ENCODE measurements at places on chromosomes 16 and 17.

DNA sequence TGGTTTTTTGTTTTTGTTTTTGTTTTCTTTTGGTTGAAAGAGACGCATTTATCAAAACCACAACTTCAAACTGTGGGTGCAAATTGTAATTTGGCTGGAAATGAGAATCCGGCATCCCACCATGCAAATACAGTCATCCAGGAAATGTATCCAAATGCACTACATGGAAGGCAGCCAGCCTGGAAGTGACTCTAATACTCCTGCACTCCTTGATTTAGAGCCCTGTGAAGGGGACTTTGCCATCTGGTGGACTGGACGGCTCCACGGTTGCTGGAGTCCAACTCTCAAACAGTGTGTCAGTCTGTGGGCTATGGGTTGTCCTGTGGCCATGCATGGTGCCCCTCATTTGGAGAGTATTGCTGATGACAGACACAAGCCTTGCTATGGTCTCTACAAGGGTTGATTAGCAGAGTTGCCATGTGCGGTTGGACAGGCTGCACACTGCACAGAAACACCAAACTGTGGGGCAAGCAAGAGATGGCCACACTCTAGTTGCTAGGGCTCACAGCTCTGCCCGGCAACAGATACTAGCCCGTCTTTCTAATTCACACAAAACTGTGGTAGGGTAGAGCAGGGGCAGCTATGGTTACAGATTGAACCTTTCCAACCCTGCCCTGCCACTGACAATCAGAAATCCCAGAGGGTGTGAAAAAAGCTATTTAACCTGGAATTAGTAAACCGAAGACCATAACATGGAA, 62.4 kb downstream of the VAT1L start:
- no peak overlapping the region for H3K4me3 ChIP-seq
- H3K27me3 ChIP-seq, result no peaks in the 10 kb centered on the region
- no peak for DNase-seq
- no peaks in the 10 kb centered on the region for H3K4me1 ChIP-seq

GRCh38 chr16:3949287-3949686, 68.8 kb upstream of the CREBBP start:
- H3K27me3 ChIP-seq, result peaks cover 11% of the 10 kb centered on the region
- peak; percentile 76 for DNase-seq
- no peak overlapping the region for H3K4me3 ChIP-seq
- peaks cover 30% of the 10 kb centered on the region for H3K4me1 ChIP-seq
- H3K36me3 ChIP-seq, result no peaks in the 10 kb centered on the region

DNA sequence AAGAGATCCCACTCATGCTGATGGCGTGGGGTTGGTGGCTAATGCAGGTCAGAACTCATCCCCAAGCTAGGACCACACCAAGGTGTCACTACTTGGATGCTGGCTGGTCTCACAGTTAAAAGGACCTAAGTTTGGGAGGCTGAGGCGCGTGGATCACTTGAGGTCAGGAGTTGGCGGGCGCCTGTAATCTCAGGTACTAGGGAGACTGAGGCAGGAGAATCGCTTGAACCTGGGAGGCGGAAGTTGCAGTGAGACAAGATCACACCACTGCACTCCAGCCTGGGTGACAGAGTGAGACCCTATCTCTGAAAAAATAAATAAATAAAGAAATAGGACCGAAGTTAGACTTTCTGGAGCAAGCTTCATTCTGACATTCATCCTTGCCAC, 6.6 kb upstream of the CDC42EP4 start:
- H3K36me3 ChIP-seq, result no peaks in the 10 kb centered on the region
- H3K4me1 ChIP-seq, result no peaks in the 10 kb centered on the region
- H3K27ac ChIP-seq, result no peak overlapping the region
- no peaks in the 10 kb centered on the region for H3K27me3 ChIP-seq

GRCh38 chr16:80807906-80808305, 3.5 kb upstream of the CDYL2 start:
- H3K27me3 ChIP-seq, result no peaks in the 10 kb centered on the region
- no peaks in the 10 kb centered on the region for H3K36me3 ChIP-seq
- H3K4me1 ChIP-seq, result no peaks in the 10 kb centered on the region
- H3K4me3 ChIP-seq, result no peak overlapping the region
- no peak for DNase-seq

DNA sequence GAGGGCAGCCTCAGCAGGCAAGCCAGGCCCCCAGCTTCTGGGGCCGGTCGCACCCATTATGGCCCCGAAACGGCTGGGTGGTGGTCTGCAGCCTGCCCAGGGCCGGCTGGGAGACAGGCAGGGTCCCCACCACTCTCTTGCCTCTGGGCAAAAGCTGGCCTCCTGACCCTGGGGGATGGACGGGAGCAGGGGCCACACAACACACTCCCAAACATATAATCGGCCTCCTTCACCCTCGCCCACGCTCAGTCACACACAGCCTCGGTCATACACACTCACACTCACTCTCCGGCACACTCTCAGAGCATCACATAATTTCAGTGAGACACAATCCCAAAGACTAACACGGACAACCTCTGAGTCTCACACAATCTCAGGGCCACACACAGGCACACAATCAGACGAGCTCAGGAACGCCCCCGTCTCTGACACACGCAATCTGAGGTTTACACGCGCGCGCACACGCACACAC, 589 bp downstream of the PEMT start:
- H3K4me1 ChIP-seq, result peaks cover 15% of the 10 kb centered on the region
- H3K4me3 ChIP-seq, result peak overlapping the region; percentile 72
- no peak for DNase-seq

DNA sequence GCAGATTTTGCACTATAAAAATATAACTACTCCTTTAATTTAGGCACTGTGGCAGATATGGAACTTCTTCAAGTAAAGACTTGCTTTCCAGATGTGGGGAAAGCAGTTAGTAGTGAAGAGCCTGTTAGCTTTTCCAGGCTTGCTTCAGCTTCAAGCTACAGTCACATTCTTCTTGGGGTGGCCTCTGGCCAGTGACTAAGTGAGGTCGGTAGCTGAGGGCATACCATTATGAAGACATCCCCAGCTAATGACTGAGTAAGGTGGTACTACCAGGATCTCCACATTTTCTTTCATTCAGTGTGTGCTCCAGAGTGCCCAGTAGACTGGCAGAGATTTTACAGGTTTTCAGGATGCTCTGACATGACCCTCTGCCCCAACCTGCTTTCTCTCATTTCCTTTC, 167.1 kb upstream of the KIF2B start:
- H3K4me1 ChIP-seq, result no peaks in the 10 kb centered on the region
- H3K27ac ChIP-seq, result no peak overlapping the region
- no peaks in the 10 kb centered on the region for H3K27me3 ChIP-seq
- DNase-seq, result no peak
- no peak overlapping the region for H3K4me3 ChIP-seq
- no peaks in the 10 kb centered on the region for H3K36me3 ChIP-seq

GRCh38 chr16:3068487-3068886, 3.0 kb downstream of the IL32 start:
- H3K27ac ChIP-seq, result peak overlapping the region; percentile 6
- H3K36me3 ChIP-seq, result no peaks in the 10 kb centered on the region
- no peaks in the 10 kb centered on the region for H3K27me3 ChIP-seq
- peak overlapping the region; percentile 56 for H3K4me3 ChIP-seq

GRCh38 chr17:53133876-53134275, 688.9 kb upstream of the KIF2B start:
- no peak overlapping the region for H3K4me3 ChIP-seq
- H3K27me3 ChIP-seq, result no peaks in the 10 kb centered on the region
- no peaks in the 10 kb centered on the region for H3K4me1 ChIP-seq
- H3K36me3 ChIP-seq, result no peaks in the 10 kb centered on the region

DNA sequence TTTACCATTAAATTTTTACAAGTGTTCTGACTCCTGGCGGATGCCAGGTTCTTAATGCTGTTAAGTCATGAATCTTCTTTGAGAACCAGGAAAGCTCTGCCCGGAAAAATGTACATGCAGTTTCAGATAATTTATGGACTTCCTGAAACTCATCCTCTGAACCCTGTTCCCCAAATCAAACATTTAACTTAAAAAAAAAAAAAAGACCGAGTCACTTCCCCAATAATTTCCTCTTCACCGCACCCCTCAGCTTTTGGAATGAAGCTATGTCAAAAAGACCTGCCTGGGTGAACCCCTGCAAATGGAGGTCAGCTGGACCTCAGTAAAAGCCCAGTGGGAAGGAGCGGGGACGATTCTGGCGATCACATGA, 15.0 kb downstream of the ZNF232 start:
- H3K4me3 ChIP-seq, result peak overlapping the region; percentile 28
- H3K4me1 ChIP-seq, result no peaks in the 10 kb centered on the region
- H3K36me3 ChIP-seq, result peaks cover 23% of the 10 kb centered on the region
- DNase-seq, result no peak
- peak overlapping the region; percentile 33 for H3K27ac ChIP-seq

DNA sequence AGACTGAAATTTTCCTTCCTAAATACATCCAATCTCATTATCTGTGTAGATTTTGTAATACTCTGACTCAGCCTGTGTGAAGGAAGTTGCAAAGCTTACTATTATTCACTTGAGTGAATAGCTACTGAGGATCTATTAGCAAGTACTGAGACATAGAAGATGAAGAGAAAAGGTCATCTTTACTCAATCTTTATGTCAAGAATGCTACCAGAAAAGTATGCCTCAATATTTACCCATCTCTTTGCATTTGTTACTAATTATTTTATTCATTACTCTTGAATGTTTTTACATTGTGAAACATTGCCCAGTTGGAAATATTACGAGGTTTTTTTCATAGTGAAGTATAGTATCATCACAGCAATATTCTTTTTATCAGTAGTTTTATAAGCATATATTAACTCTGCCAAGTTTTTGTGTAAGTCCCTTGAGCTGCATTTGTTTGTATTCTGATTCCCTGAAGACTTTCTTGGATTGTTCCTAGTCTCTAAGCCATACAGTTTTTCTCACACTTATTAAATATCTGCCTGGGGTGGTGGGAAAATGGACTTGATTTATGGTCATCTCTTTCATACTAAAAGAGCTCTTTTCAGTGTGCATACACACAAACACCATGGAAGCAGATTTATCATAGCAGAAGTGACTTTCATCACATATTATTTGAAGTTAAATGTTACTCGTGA, 110.4 kb downstream of the MRTFB start:
- peaks cover 3% of the 10 kb centered on the region for H3K4me1 ChIP-seq
- H3K27ac ChIP-seq, result no peak overlapping the region
- no peaks in the 10 kb centered on the region for H3K36me3 ChIP-seq
- H3K4me3 ChIP-seq, result no peak overlapping the region
- H3K27me3 ChIP-seq, result no peaks in the 10 kb centered on the region

DNA sequence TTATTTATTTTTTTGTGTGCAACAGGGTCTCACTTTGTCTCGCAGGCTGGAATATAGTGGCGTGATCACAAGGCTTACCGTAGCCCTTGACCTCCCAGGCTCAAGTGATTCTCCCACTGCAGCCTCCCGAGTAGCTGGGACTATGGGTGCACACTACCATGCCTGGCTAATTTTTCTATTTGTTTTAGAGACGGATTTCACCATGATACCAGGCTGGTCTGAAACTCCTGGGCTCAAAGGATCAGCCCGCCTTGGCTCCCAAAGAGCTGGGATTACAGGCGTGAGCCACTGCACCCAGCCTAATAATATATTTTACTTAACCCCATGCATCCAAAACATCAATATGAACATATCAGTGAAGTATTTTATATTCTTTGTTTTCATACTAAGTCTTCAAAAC, 2.0 kb downstream of the CCDC200 start:
- no peaks in the 10 kb centered on the region for H3K27me3 ChIP-seq
- H3K4me3 ChIP-seq, result no peak overlapping the region
- no peaks in the 10 kb centered on the region for H3K4me1 ChIP-seq
- H3K36me3 ChIP-seq, result peaks cover 46% of the 10 kb centered on the region

- DNase-seq, result no peak
- no peaks in the 10 kb centered on the region for H3K36me3 ChIP-seq
- H3K4me3 ChIP-seq, result no peak overlapping the region
- H3K4me1 ChIP-seq, result no peaks in the 10 kb centered on the region
- no peak overlapping the region for H3K27ac ChIP-seq
These were observed 58.8 kb upstream of the MSI2 start for GRCh38 chr17:57197466-57198071.

- no peaks in the 10 kb centered on the region for H3K4me1 ChIP-seq
- no peak overlapping the region for H3K4me3 ChIP-seq
- H3K27ac ChIP-seq, result no peak overlapping the region
- DNase-seq, result no peak
- no peaks in the 10 kb centered on the region for H3K36me3 ChIP-seq
These were observed 48.6 kb upstream of the IRX3 start for GRCh38 chr16:54335230-54335629.

DNA sequence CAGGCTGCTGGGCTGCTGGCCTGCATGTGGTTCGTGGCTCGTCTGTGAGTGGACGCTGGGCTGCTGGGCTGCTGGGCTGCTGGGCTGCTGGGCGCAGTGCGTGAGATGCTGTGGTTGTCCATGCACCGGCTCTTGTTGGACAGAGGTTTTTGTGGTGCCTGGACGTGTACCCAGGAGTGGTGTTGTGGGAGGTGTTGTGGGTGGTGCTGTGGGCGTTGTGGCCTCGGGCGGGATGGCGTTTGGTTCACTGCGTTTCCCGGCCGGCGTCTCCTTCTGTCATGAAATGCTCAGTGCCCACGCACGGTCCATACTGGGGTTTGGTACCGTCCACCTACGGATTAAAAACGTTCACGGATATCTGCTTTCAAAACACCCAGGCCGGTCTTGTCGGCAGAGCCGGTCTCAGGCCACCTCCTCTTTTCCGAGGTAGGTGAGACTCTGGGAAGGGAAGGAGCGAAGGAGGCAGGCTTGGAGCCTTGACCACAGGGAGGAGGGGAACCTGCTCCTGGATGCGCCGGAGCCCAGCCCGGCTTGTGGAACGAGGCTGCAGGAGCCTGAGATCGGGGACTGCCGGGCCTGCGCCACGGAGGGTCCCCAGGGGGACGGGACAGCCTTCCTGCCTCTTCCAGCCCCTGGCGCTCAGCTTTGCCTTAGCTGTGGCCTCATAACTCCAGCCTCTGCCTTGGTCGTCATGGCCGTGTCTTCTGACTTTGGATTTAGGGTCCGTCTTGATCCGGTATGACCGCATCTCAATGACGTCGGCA, 29.8 kb upstream of the GNG13 start:
- H3K4me1 ChIP-seq, result peaks cover 5% of the 10 kb centered on the region
- no peak overlapping the region for H3K27ac ChIP-seq
- H3K4me3 ChIP-seq, result no peak overlapping the region
- DNase-seq, result no peak
- peaks cover 25% of the 10 kb centered on the region for H3K27me3 ChIP-seq

DNA sequence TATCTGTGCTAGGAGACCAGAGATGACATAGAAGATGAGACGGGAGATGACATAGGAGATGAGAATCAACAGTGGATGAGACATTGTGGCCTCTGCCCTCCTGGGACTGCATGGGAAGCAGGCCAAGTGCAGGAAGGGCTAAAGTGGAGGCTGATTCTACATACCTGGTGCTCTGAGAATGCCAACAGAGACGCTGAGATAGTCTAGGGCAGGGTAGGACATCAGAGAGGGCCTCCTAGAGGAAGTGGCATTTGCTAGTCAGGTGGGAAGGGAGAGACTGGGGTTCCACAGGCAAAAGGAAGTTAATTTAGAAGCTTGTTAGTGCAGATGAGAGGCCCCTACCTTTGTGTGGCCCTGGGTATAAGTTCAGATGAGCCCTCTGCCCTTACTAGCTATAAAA, 224.2 kb downstream of the CBLN1 start:
- H3K27ac ChIP-seq, result no peak overlapping the region
- no peaks in the 10 kb centered on the region for H3K4me1 ChIP-seq
- H3K4me3 ChIP-seq, result no peak overlapping the region
- no peaks in the 10 kb centered on the region for H3K36me3 ChIP-seq
- DNase-seq, result no peak

- no peak overlapping the region for H3K27ac ChIP-seq
- H3K27me3 ChIP-seq, result peaks cover 11% of the 10 kb centered on the region
- no peaks in the 10 kb centered on the region for H3K36me3 ChIP-seq
- no peak overlapping the region for H3K4me3 ChIP-seq
- no peak for DNase-seq
These were observed 18.2 kb downstream of the MGAT5B start for GRCh38 chr17:76886395-76886794.
